ENCODE measurements at places on chromosomes 13 and 19.
A peak's percentile ranks its signal among the peaks of the same experiment; 100 is the strongest.

DNA sequence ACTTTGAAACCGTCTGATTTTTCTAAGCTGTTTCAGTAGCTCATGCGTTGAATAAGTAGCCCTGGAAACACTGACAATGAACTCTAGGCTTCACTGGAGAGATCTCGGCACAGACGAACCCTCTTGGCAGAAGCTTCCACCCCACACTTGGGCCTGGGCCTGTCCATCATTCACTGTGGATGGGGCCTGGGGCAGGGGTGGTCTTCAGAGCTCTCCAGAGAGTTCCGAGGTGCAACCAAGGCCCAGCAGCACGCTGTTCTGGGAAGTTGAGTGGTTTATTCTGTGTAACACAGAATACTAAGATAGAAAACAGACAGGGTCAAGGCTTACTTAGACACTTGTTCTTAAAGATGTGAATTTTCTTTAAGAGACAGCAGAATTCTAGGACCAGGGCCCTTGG lies 21.9 kb downstream of the NAXD start:
- no peak for DNase-seq

DNA sequence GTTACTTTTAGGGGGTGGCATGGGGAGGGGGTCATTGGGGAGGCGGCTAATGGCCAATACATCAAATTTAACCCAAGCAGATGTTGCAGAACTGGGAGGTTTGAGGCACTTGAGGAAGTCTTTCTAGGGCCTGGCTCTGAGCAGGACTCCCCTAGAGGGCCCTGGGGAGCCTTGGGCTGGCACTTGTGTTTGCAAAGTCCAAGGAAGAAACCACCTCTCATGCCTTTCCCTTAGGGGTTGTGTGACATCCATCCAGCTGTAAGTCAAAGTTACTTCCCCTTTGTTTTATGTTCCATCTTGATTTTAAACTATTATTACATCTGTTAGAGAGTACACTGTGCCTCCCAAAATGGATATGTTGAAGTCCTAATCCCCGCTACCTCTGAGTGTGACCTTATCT lies 159.9 kb downstream of the KATNAL1 start:
- peak; percentile 19 for DNase-seq

DNA sequence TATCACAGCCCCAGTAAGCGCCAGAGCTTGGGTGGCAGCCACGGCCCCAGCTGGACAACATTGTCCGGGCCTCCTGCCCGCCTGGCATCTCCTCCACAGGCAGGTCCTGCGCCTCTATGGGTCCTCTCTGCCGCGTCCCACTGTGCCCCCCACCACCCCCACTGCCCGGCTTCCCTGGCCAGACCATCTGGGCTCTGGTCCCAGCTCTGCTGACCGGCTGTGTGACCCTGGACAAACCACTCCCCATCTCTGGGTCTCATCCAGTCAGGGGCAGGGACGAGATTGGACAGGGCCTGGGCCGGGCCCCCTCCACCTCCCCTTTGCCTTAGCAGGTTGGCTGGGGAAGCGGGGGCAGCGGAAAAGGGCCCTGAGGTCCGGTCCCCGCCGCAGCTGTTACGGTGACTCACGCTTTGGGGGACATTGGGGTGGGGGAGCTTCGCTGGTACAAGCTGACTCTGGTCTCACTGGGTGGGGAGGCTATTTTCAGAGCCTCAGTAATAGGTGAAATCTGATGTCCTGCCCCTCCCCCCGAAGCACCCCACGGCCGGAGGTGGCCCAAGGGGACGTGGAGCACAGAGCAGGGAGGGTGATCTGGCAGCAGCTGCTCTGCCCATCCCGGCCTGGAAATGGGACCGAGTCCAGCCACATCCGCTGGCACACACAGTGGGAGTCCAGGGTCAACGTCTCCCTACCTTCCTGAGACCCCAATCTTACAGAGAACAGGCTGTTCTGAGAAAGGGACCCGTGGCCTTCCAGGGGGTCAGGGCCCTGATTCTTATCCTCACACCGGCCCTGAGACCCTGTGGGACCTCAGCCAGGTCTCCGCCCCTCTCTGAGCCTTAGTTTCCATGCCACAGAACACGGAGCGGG lies 9.1 kb downstream of the NFIC start:
- DNase-seq: no peak

- DNase-seq: no peak
These were observed 96.7 kb downstream of the CRYL1 start for GRCh38 chr13:20428666-20429644.

DNA sequence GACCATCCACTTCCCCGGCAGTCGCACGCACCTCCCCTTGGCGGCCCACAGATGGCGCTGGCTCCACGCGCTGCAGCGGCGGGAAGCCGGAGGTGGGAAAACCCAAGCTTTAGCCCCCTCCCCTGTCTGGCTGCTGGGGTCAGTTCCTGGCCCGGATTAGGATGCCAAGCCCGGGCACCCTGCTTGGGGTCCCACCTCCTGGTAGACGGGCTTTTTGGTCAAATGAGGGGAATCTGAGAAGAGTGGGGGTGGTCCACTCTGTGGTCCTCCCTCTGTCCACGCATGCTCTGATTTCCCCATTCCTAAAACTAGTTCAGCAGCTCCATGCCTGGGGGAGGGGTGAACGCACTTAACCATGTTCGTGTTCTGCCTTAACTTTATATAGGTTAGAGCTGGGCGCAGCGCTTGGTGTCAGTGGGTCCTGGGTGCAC lies 8.1 kb upstream of the ADGRE2 start:
- no peak for DNase-seq

GRCh38 chr13:24178847-24179485 lies 18.4 kb downstream of the SPATA13 start:
- no peak for DNase-seq

DNA sequence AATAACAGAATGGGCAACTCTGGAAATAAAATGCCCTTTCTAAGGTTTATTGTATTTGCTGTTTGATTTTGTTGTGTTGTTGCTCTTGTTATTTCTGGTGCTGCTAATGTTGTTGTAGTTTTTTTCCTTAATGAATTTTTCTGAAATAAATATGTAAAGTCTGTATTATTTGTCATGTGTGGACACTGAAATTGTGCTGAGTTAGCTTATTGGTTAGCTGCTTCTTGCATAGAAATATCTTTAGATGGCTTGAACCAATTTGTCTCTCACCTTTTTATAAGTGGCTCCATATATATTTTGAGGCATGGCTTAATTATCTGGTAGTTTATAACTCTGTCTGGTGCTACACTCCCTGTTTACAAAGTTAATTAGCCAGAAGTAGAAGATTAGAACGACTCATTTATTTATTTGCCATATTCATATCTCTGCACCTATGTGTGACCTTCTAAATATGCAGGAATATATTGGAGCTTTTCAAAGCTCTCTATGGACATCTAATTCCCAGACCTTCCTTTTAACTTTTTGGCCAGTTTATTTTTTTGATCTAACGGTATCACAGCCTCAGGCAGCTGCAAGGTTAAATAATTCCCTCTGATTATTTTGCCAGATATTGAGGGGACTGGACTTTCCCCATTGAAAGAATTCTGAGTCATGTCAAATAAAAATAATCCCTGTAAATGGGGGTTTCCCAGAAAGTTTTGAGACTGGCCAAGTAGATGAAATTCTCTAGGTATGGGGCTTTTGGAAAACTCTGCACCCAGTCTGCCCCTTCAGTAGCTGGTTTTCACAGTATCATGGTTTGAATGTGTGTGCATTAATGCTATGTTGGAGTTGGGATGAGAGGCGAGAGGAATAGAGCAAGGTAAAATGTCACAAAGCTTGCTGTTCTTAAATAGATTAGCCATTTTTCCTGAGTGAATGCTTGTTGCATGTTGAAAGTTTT lies 1331.7 kb upstream of the MIR17HG start:
- DNase-seq: no peak

DNA sequence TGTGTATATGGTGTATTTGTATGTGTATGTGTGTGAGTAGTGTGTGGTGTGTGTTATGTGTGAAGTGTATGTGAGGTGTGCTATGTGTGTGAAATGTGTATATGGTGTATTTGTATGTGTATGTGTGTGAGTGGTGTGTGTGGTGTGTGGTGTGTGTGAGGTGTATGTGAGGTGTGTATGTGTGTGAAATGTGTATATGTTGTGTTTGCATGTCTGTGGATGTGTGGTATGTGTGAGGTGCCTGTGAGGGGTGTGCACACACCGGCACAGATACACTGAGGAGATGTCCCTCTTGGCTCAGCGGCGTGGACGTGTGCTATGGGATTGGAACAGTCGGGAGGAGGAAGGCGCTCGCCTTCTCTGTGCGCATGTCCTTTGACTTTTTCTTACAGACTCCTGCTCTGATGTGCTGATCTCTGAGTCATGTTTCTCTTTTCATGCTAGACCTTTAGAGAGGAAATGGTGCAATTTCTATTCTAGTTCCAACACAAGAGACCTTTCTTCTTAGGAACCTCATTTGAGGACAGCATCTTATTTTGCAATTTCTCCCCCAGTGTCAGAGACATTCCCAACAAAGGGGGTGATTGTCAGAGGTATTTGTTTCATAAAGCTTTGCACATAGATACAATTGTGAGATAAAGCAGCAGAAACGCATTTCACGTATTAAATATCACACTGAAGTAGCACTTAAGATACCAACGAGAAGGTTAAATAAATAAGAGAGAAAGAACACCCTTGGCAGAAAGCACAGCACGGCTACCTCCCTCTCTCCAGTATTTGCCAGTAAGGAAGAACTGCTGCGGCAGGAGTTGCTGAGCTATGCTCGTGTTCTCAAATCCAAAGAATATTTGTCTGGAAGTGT lies 11.3 kb upstream of the TNFRSF19 start:
- peak; percentile 81 for DNase-seq

GRCh38 chr13:76472916-76473315 lies 413.3 kb downstream of the KCTD12 start:
- DNase-seq: no peak

DNA sequence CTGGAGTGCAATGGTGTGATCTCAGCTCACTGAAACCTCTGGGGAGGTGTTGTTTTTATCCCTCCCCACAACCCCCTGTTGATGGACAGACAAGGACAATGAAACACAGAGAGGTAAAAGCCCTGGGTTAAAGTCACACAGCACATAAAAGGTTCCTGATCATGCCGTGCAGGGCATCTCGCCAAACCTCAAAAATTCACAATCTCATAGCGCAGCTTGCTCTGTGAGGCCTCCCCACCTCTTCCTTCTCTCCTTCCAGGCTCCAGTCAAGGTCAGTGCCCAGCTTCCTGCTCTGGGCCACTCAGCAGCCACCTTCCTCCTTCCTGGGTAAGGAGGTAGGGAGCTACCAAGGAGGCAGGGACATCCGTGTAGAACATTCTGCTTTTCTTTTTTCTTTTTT lies 2.3 kb downstream of the FUT2 start:
- DNase-seq: no peak

GRCh38 chr19:33947265-33947964 lies 150.7 kb downstream of the KCTD15 start:
- no peak for DNase-seq

- no peak for DNase-seq
These were observed 12.3 kb downstream of the COL4A2 start for GRCh38 chr13:110319397-110319773.

- no peak for DNase-seq
These were observed 29.7 kb upstream of the FXYD3 start for GRCh38 chr19:35085947-35086346.

GRCh38 chr13:97880311-97880675 lies 73.2 kb upstream of the IPO5 start:
- no peak for DNase-seq

GRCh38 chr13:42867232-42867631 lies 85.8 kb downstream of the FAM216B start:
- DNase-seq: no peak

GRCh38 chr13:26658448-26659385 lies 101.2 kb downstream of the WASF3 start:
- DNase-seq: no peak

GRCh38 chr19:58516246-58516836 lies 3.3 kb downstream of the ZBTB45 start:
- no peak for DNase-seq

- peak; percentile 71 for DNase-seq
These were observed 2.4 kb downstream of the PTPRH start for GRCh38 chr19:55206664-55207500.

- peak; percentile 2 for DNase-seq
These were observed 56.2 kb upstream of the AKAP11 start for GRCh38 chr13:42215578-42216421.

- peak; percentile 37 for DNase-seq
These were observed 696 bp upstream of the SAMD1 start for GRCh38 chr19:14091081-14091812.

DNA sequence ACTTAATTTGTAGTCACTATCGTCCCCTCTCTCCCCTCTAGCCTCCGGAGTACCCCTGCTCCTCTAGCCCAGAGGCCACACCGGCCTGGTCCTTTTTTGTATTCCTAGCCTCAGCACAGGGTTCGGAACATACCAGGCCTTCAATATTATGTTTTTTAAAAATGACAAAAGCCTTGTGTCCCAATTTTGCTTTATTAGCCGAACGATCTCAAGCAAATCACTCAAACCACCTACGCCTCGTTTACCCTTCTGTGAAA lies 463 bp upstream of the POMP start:
- no peak for DNase-seq

DNA sequence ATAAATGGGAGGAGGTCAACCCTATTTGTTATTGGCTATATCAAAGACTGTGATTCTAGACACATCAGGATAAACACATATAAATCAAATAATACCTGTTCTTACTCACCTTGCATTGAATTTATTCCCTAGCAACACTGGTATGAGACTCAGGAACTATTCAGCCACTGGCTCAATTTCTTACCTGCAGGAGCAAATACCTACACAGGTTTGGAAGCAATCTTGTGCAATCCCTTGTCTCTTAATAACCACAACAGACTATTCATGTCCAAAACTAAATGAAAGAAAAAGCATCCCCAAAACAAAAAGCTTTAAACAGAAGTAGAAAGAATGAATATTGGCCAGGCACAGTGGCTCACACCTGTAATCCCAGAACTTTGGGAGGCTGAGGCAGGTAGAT lies 55.5 kb downstream of the TBC1D4 start:
- no peak for DNase-seq

GRCh38 chr19:56310462-56310861 lies 4.2 kb downstream of the ZSCAN5A start:
- no peak for DNase-seq

DNA sequence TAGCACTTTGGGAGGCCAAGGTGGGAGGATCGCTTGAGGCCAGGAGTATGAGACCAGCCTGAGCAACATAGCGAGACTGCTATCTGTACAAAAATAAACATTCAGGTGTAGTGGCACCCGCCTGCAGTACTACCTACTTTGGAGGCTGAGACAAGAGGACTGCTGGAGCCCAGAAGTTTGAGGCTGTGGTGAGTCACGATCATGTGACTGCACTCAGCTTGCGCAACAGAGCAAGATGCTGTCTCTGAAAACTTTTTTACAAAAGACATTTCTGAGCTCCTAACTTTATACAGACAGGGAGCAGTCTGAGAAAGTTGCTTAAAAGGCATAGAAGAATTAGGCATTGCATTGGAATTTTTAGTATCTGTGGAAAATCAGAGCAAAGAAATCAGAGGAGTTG lies 10.4 kb upstream of the TBC1D4 start:
- DNase-seq: no peak

- DNase-seq: no peak
These were observed 233.9 kb upstream of the TSHZ3 start for GRCh38 chr19:31583148-31583547.

All from DMS79 treated with DMSO at 0.1 percent for 48 hours (cell line).